ENCODE measurements at places on chromosomes 7 and 10.

DNA sequence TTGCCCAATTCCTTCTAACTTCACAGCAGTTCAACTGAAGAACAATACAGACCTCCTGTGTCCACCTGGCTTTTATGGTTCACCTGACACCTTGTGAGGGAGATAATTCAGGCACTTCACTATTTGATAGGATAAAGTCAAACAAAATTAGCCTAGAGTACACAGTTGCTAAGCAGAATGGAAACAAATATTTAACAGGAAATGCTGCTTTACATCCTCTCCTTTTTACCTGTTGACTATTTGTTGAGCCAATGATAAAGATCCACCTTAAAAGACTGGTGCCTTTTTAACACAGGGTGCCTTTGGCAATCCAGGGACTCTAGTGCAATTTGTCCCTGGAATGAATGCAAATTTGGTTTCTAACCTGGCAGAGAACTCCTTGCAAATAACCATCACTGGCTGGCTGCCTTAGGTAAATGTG is 39.8 kb downstream of the ITPRID1 start:
- no peak for DNase-seq

GRCh38 chr10:103244666-103245271 is 918 bp upstream of the RPEL1 start:
- peak; percentile 34 for DNase-seq

DNA sequence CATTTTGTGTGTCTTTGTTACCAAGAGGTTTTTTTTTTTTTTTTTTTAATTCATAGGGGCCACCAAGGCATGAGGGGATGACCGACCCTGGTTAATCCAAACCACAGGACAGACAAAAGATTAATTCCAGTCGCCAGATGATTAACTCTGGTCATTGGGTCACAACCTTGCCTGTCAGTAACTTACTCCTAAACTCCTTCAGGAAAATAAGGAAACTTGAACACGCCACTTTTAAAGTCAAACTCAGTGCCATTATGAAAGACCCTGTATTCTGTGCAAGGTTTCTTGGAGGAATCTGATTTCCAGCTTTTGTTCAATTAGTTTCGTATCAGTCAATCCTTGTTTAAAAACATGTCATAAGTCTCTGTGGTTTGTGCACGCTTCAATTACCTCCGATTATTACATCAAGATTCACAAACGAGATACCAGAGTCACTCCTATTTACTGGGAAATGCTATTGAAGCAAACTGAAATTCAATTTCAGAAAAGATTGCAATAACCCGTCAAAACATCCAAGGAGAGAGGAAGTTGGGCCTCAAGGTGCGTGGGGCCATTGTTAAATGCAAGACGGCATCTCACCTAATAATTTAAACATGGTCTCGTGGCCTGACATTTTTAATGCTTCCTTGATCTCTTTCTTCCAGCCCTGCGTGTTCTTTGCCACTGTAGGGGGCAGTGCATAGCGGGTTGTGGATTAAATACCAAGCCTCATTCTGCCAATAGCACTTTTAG is 44.0 kb downstream of the NRP1 start:
- no peak for DNase-seq

DNA sequence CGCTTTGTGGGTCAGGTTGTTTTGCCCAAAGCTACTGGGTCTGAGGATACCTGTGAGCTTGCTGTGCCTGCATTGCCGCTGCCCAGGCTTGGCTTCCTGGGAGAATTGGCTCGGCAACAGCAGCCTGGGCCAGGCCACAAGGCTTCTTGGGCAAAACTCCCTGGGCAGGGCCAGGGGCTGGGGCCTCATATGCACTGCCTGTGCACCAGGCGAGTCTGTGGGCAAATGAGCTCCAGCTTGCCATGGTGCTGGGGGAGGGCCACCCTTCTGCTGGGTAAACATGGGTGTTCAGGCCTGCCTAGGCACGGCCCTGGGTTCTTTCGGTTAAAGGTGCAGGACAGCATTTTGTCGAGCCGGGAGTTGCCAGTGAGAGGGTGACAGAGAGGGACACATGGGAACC is 19.4 kb downstream of the ZMIZ1 start:
- no peak for DNase-seq

DNA sequence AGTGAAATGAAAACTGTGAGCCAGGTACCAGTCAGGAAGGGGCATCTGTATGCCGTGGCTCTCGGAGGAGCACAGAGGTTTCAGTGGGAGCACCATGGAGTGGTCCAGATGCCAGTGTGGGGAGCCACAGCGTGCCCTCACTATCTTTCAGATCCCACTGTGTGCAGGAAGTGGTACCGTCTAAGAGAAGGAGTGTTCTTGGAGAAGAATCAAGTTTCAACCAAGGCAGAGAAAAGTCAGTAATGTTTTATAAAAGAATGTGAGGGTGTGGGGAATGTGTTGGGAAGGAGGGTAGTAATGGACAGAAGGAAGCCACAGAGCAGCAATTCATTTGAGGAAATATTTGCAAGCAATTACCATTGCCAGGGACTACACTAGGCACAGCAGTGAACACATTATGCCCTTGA is 35.6 kb downstream of the PRKAR2B start:
- DNase-seq: no peak

- no peak for DNase-seq
Observed at GRCh38 chr10:20999699-21000098, 102.6 kb upstream of the NEBL start.

- no peak for DNase-seq
Observed at GRCh38 chr7:30915005-30915601, 3.5 kb downstream of the AQP1 start.

Data from activated T-helper 1 cell treated with Interleukin-2 at 50 U/mL for 16 hours (primary cell).